ENCODE measurements at places on chromosomes 6 and 20.

GRCh38 chr6:35016502-35017321 is 124.4 kb downstream of the TCP11 start:
- DNase-seq: no peak

DNA sequence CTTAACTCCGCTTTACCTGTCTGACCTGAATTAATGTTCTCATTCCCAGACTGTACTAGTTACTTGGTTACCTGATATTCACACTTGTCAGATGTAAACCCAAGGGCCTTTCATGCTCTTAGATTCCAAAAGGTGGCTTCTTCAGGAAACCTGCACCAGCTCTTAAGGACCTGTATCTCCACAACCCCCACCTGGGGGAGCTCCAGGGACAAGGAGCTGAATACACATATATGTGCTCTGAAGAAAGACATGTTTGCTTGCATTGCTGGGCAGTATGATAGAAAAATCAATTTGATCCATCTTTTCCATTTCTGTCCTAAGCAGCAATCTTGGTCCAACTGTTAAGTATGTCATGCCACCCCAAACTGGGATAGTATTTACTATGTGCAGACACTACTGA is 64.8 kb upstream of the POU3F2 start:
- no peak for DNase-seq

GRCh38 chr20:21739682-21740081 is 34.2 kb downstream of the PAX1 start:
- no peak for DNase-seq

GRCh38 chr20:271069-271468 is 13.5 kb downstream of the DEFB132 start:
- DNase-seq: no peak

DNA sequence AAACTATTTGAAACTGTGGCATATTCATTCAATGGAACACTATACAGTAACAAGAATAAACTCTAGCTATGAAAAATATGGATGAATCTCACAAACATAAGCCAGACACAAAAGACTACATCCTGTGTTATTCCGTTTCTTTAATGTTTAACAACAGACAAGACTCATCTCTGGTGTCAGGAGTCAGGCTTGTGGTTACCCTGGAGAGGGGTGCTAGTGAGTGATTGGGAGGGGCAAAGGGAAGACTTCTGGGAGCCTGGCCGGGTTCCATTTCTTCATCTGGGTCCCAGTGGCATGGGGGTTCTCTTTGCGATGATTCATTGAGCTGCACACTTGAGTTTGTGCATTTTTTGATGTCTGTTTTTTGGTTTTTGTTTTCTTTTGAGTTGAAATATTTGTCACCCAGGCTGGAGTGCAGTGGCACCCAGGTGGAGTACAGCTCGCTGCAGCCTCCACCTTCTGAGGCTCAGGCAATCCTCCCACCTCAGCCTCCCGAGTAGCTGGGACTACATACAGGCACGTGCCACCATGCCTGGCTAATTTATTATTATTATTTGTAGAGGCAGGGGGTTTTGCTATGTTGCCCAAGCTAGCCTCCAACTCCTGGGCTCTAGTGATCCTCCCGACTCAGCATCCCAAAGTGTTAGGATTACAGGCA is 21.2 kb upstream of the TTPAL start:
- no peak for DNase-seq

DNA sequence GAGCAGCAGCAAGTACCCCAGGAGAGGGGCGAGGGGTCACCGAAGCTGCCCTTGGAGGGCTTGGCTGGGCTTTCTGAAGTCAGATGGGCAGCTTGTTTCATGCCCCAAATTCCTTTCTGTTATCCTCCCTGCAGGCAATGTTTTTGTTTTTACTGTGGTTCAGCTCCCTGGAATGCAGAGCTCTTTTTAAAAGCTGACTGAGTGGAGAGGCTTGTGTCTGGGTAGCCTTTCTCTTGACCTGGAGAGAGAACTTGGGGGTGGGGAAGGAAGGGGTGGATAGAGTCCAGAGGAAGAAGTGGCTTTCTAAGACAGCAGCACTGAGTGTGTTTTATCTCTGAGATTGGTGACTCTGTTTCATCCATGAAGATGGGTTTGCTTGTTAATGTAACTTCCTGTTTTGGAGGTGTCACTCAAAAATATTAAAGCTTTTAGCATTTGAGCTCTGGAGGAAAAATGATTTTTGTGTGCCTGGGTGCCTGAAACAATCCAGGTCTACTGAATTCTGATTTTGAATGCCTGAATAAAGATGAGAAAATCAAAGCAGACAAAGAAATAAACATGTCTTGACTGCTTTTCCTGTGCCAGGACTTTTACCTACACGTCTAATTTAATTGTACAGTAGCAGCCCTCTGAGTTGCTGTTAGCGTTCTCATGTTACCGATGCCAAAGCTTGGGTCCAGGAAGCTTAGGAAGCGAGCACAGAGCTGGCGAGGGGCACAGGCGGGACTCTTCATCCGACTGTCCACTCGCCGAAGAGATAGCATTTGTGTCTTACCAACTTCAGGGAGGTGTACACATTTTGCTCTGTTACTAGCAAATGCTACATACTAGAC is 78.2 kb upstream of the EEF1E1 start:
- no peak for DNase-seq

DNA sequence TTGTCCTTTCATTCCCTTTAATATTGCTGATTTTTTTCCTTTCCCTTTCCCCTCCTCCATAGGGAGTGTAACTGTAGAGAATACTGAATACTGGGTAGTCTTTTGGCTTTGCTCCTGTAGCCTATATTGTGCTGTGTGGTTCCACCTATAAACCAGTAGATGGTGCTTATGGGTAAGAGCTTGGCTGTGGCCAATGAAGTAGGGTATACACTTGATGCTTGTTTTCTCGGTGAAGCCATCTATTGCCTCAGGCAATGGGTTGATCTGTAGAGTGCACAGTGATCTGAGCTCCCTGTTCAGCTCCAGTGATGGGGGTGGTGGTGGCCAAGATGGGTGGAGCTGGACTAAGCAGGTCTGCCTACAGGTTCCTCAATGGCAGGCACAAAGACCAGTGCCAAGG is 203.3 kb upstream of the IMPG1 start:
- no peak for DNase-seq

DNA sequence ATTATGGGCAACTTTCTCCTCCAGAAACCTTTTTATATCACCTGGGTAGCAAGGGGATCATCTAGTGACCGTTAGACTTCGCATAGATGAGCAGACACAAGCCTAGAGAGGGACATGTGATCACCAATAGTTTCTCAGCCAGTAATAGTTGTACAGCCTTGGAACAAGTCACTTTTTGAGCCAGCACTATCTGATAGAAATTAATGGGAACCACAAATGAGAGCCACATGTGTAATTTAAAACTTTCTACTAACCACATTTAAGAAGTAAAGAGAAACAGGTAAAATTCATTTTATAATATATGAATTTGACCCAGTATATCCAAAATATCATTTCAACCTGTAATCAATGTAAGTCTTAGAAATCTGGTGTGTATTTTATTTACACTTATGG is 592 bp upstream of the CTNNBL1 start:
- DNase-seq: no peak

GRCh38 chr6:42163981-42164380 is 9.2 kb upstream of the GUCA1A start:
- DNase-seq: no peak

- no peak for DNase-seq
Observed at GRCh38 chr6:150915880-150916265, 50.4 kb downstream of the MTHFD1L start.

DNA sequence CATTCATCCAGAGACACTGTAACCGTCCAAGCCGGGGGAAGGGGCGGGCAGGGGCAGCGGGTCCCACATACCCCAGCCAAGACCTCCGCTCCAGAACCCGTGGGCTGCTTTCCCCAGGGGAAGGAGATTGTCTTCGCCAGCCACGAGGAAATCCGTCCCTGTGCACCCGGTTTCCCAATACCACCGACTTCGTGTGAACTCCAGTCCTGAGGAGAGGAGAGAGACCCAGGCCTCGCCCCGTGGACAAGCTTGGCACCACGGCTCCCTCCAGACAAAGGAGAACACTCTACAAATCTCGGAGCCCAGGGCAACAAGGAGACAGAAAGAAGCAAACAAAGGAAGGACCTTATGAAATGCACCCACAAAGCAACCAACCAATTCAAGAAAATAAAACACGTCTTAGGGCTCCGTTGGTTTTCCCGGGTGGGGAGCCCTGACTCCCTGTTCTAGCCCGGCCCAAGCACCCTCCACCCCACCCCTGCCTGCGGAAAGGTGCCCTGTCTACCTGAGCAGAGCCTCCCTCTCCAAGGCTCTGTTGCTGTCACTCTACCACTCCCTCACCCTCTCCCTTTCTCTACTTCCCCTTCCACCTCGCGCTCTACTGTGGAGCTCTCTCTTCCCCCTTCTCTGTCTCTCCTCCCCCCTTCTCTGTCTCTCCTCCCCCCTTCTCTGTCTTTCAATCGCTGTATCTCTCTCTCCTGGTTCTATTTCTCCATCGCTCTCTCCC is 1382.8 kb upstream of the DEFB115 start:
- DNase-seq: no peak

DNA sequence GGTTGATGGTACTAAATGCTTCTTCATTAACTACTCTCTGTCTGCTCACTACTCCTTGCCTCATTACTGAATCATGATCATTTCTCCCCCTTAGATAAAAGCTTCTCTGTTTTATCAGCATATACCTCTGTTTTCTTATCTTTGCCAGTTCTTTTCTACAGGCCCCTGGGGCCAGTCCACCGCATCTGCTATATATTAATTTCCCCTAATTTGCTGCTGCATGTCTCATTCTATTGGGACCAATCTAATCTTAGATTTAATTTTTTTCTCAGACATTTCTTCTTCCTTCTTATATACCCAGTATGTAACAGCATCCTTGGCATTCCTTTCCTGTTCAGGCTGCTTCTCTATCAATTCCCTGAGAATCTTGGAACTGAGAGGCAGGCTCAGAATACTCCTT is 51.2 kb downstream of the GRIK2 start:
- no peak for DNase-seq

DNA sequence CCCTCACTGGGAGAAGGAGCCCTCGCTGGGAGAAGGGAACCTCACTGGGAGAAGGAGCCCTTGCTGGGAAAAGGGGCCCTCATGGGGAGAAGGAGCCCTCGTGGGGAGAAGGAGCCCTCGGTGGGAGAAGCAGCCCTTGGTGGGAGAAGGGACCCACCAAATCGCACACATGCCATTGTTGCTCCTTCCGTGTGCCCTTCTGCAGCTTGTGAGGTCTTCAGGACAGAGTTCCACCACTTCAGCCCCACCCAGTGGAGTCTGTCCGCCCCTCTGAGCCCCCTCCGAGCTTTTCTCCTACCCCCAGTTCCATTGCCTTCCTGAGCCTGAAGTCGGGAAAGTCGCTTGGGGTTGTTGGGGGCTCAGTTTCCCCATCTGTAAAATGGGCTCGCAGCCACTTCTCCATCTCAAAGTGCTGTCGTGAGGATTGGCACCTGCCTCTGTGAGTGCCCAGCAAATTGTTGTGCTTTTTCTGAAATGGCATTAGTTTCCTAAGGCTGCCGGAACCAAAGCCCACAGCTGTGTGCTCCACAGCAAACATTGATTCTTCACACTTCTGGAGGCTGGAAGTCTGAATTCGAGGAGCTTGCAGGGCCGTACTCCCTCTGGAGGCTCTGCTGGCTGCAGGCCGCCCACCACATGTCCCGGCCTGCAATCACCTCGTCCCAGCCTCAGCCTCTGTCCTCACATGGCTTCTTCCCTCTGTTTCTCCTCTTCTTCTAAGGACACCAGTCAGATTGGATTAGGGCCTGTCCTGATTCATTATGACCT is 124.7 kb upstream of the PMEPA1 start:
- no peak for DNase-seq

DNA sequence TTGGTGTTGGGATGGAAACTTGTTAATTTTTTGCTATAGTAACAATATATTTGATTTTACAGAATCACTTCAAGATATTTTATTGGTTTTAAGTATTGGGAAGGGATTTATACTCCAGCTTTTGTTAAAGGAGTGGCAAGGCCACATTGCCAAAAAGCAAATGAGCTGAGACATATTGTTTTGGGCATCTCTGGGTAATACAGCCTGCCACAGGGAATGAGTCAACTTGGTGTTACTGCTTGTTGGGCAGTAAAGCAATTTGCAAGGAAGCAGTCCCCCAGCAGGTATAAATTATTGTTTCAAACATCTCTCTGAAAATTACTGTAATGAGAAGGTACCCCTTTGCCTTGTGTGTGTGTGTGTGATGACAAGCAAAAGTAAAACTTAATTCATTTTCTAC is 868.3 kb upstream of the FLRT3 start:
- DNase-seq: no peak

- no peak for DNase-seq
Observed at GRCh38 chr20:47788741-47789080, 3.4 kb upstream of the SULF2 start.

- DNase-seq: no peak
Observed at GRCh38 chr6:30842754-30843610, 41.3 kb upstream of the DDR1 start.

DNA sequence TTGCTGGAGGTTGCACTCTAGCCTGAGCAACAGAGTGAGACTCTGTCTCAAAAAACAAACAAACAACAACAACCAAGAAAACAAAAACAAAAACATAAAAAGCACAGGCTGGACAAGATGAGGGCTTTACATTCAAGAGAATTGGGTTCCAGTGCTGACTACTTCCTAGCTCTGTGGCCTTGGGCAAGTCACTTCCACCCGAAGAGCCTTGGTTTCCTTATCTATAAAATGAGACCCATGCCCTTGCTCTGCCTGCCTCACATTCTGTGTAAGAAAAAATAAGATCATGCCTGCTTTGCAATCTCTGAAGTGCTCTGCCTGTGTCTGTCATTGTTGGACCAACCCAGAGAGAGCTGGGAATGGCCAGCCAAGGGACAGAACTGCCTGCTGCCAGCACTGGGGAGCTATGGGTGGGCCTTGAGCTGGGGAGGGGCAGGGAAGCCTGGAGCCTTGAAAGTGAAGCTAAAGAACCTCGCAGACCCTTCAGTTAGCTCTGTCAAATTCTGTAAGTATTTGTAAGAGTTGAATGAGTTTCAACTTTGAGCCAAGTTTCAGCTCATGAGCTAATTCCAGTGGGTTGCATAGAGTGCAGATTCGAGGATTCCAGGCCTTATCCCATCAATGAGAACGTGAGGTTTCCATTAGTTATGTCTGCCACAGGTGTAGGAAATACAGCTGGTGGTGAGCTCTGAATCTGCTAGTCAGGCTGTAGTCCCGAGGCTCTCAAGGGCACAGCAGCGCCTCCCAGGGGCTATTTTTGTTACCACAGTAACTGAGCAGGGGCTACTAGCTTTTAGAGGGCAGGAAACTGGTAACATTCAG is 93.2 kb downstream of the DLGAP4 start:
- no peak for DNase-seq

GRCh38 chr6:135030532-135031178 is 24.0 kb downstream of the HBS1L start:
- no peak for DNase-seq
